ENCODE measurements at places on chromosomes 3 and 15.

- no peak for DNase-seq
Observed at GRCh38 chr3:15330031-15330596, 2.3 kb downstream of the SH3BP5 start.

DNA sequence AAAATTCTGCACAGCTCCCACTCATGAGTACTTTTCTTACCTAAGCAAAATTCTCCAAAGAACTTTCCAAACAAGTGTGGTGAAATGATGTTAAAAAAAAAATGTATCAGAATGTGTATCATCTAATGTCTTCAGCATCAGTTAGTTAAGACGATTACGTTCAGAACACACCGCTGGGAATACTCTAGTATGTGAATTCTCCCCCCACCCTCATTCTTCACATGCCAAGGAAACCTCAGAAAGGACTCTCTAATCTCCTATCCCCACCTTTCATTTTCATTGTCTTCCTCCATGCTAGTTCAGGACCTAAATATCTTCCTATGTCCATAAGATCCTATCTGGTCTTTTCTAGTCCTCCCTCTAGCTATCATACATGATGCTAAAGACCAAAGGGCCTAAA lies 457.4 kb downstream of the SHQ1 start:
- DNase-seq: no peak

GRCh38 chr15:51311510-51311909 lies 26.9 kb downstream of the CYP19A1 start:
- no peak for DNase-seq

- DNase-seq: no peak
Observed at GRCh38 chr3:163891771-163892170, 1186.5 kb downstream of the SI start.

- no peak for DNase-seq
Observed at GRCh38 chr3:132652640-132653270, 6.9 kb downstream of the ACAD11 start.

GRCh38 chr15:75063889-75064288 lies 40.5 kb downstream of the PPCDC start:
- no peak for DNase-seq

DNA sequence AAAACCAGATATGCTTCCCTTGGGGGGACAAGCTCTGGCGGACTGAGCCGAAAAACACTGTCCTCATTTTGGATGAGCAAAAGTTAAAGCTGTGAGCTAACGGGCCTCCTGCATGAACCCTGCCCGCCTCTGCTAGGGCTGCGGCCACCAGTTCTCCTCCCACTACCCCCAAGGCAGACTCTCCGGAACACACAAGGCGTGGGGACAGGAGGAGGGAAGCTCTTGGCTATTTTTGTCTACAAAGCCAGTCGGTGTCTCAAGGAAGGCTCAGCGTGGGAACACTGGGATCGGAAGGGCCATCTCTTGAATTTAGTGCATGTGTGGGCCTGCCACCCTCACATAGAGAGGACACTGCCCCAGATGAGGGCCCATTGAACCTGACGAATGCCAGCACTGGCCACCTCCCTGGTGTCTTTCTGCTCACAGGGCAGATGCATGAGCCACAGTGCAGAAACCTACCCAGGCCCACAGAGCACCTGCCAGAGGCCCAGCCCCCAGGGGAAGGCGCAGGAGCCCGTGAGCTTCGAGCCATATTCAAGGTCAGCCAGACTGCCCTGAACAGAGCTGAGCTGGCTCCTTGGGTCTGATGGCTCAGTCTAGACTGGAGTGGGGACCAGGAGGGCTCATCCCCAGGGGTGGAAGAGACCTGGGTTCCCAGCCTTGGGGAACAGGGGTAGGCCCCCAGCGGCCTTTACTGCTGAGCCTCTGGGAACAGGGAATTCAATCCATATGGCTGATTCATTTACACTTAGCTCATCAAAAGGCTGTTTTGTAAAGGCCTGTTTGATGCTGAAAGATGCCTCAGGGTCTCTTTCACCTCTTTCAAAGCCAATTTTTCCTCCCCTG lies 38.3 kb downstream of the HCN4 start:
- no peak for DNase-seq

DNA sequence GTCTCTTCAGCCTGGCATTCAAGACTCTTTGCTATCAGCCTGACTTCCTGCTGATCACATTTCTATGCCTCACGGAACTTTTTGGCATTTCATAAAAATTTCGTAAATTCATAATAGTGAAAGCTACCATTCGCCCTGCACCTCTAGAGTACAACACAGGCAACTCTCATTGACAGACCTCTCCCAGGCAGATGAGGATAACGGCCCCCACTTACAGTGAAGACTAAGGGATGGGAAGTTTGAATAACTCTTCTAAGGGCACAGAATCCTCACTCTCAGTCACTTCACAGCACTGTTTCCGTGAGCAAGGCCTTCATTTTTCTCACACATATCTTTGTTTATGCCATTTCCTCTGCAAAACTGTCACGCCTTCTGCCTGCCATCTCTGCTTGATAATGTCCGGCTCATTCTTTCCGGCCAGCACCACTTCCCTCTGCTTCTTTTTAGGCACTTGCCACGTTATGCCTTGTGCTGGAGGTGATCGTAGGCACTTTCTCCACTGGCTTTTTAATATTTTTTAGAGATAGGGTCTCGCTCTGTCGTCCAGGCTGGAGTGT lies 224.1 kb upstream of the HES1 start:
- no peak for DNase-seq

GRCh38 chr15:78355177-78355576 lies 15.0 kb downstream of the CRABP1 start:
- DNase-seq: no peak

All from CD8-positive, alpha-beta T cell (primary cell).